ENCODE measurements at places on chromosomes 4 and X. TPM values are rescaled to one million over a fixed set of nuclear protein-coding genes. Genes with fewer than 3 reads are reported as not detected.

The FAAH2 gene
- total RNA-seq, result 4.8 TPM

The MND1 gene
- total RNA-seq, result 4.4 TPM

The MFAP3L gene
- total RNA-seq, result 1.0 TPM

The NSG1 gene
- 58.5 TPM for total RNA-seq

The DCAF8L2 gene
- not detected for total RNA-seq

The ARX gene
- total RNA-seq, result not detected

The RHOXF1 gene
- not detected for total RNA-seq

The DOK7 gene
- total RNA-seq, result 0.36 TPM

The COL4A6 gene
- total RNA-seq, result 3.1 TPM

The SATL1 gene
- total RNA-seq, result not detected

The ZFP42 gene
- not detected for total RNA-seq

The CYSLTR1 gene
- 0.52 TPM for total RNA-seq

The DUSP21 gene
- not detected for total RNA-seq

The FAM114A1 gene
- total RNA-seq, result 33.2 TPM

The SLITRK2 gene
- total RNA-seq, result not detected

The STBD1 gene
- total RNA-seq, result 2.9 TPM

The RPS6KA6 gene
- total RNA-seq, result 0.96 TPM

The PORCN gene
- 10.3 TPM for total RNA-seq
